HL-60 (cell line): ENCODE measurements at places on chromosomes 2 and 18.

DNA sequence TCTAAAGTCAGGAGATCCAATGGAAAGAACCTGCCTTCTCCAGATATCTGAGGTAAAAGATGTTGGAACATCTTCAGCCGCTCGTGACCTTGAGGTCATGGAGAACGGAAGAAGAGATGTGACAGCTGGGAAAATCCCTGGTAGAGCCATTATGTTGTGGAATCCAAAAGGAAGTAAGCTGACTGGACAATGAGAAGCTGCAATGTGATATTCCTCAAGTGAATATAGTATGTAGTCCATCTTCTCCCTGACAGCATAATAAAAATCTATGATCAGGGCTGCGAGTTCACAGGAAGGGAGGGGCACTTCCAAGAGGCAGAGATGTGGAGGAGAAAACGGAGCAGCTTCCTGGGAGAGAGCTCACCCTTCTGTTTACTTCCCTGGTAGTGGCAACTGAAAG is 201.0 kb upstream of the SP5 start:
- DNase-seq: no peak

GRCh38 chr18:49098386-49098785 is 147.6 kb upstream of the SMAD7 start:
- DNase-seq: no peak

GRCh38 chr2:120720746-120721375 is 14.8 kb upstream of the GLI2 start:
- no peak for DNase-seq

GRCh38 chr2:2861666-2862240 is 515.9 kb downstream of the EIPR1 start:
- no peak for DNase-seq

- no peak for DNase-seq
These were observed 47.8 kb downstream of the KIAA2012 start for GRCh38 chr2:202120828-202121227.

DNA sequence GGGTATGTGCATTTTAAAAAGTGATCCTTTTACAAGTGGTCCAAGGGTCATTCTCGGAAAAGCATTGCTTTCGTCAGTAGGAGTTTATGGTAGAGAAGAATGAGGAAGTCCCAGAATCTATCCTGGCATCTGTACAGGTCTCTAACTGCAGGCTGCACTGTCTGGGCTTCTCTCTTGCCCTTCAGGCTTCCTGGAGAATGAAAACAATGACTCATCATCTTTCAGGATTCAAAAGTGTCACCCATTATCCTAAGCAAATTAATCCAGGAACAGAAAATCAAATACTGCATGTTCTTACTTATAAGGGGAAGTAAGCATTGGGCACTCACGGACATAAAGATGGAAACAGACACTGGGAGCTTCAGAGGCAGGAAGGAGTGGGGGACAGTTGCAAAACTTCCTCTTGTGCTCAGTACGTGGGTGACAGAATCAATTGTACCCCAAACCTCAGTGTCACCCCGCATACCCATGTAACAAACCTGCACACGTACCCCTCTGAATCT is 60.2 kb upstream of the TXNDC2 start:
- peak; percentile 87 for DNase-seq
